NCI-H2029 (cell line): ENCODE measurements at places on chromosomes 2 and 18.

DNA sequence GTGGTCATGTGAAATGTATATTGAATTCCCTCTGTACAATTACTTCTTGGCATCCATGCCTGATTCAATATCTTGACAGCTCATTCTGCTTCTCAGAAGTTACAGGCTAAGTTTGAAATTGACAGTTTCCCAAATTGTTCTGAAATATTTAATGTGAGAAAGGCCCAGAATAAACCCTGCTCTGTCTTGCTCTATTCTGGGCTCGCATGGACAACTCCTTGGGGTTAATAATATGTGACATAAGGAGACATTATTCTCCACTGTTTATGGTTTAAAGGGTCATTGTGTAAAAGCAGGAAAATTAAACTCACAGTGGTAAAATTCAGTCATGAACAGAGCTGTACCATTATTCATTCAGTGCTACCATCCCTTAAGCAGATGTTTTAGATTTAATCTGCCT is 160.7 kb upstream of the CNTNAP5 start:
- DNase-seq = no peak

GRCh38 chr18:11665587-11665986 is 23.5 kb upstream of the GNAL start:
- no peak for DNase-seq

DNA sequence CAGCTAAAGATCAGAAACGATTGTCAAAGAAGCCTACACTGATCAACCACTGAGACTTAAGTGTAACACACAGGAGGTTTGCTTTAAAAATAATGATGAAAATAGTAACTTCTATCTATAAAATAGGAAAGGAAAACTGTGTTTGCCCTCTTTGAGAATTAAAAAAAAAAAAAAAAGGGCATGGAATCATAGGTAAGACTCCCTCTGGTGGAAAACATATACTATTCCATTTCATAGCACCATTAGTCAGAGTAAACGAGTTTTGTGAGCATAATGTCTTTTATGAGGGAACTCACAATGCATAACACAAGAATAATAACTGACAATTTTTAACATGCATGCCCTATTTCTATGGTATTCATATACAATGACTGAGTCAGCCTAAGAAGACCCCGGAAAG is 36.3 kb downstream of the SLC35F5 start:
- peak; percentile 8 for DNase-seq

DNA sequence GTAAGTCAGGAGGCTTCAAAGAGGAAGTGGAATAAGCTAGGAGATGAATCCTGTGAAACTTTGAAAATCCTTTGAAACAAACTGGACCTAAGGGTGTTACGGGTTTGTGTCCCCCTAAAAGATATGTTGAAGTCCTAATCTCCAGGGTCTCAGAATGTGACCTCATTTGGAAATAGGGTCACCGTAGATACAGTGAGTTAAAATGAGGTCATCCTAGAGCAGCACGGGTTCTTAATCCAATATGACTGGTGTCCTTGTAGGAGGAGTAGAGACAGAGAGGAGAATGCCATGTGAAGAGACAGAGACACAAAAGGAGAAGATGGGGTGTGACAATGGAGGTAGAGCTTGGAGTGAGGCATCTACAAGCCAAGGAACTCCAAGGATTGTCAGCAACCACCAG is 26.9 kb upstream of the NEB start:
- no peak for DNase-seq

- DNase-seq = no peak
Measured at GRCh38 chr2:227098162-227098515, 65.9 kb downstream of the COL4A4 start.

DNA sequence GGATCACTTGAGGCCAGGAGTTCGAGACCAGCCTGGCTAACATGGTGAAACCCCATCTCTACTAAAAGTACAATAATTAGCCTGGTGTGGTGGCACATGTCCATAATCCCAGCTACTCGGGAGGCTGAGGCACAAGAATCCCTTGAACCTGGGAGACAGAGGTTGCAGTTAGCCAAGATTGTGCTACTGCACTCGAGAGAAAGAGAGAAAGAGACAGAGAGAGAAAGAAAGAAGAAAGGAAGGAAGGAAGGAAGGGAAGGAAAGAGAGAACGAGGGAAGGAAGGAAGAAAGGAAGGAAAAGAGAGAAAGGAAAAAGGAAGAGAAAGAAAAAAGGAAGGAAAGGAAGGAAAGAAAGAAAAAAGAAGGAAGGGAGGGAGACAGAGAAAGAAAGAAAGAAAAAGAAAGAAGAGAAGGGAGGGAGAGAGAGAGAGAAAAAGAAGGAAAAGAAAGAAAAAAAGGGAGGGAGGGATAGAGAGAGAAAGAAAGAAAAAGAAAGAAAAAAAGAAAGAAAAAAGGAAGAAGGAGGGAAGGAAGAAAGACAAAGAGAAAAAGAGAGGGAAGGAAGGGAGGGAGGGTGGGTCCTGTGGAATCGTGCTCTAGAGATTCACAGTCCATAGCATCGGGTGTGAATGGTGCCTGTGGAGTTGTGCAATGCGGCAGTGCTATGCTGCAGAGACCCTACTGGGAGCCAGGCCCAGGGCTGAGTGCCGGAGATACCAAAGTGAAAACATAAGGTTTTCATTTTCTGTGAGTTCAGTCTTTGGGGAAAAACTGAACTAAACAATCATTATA is 4.6 kb upstream of the SDC1 start:
- no peak for DNase-seq

GRCh38 chr18:49009661-49010060 is 58.9 kb upstream of the SMAD7 start:
- DNase-seq = no peak

DNA sequence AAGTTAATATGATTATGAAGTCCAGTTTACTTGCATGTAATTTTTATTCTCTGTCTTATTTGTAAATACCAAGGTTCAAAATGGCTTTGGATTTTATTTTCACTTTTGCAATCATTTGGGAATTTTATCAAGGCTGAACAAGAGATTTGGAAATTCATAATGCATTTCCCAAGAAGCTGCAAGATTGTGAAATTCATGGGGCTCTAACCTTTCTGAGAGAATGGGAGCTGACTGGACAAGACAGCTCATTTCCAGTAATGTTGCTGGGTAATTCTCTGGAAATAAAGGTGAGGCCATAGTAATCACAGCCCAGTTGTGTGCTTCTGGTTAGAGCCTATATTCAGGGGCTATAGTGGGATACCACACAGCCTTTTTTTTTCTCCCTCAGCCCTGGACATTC is 21.5 kb upstream of the NABP1 start:
- DNase-seq = no peak
